Stimulated activated CD4-positive, alpha-beta T cell treated with anti-CD3 and anti-CD28 coated beads, Interleukin-2, amount 100 ng/mL, for 48 hours (primary cell): ENCODE measurements at places on chromosomes 4 and X.
A peak's percentile ranks its signal among the peaks of the same experiment; 100 is the strongest.

DNA sequence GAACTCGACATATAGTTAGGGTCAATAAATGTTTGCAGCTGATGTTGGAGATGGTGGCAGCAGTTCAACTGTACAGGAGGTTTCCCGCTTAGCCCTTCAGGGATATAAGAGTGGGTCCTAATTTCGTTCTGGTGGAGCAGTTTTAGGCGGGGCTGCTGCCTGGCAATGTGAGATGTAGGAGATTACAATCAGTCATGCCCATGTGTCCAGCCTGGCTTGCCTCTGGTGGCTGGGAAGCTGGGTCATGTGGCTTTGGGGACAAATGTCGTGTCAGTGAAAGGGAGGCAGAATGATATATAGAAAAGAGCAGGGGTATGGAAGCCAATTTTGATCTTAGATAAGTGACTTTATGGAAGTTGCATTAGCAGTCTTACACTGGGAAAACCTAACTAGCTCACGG, 129.4 kb downstream of the CLCN4 start:
- DNase-seq = no peak

DNA sequence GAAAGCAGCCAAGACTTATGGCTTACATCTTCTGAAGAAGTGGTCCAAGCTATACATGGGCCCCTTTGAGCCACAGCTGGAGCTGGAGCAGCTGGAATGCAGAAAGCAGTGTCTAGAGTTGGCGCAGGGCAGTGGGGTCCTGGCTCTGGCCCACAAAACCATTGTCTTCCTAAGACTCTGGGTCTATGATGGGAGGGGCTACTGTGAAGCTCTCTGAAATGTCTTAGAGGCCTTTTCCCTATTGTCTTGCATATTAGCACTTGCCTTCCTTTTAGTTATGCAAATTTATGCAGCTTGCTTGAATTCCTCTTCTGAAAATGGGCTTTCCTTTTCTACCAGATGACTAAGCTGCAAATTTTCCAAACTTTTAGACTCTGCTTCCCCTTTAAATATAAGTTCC, 15.3 kb downstream of the NPY1R start:
- no peak for DNase-seq

DNA sequence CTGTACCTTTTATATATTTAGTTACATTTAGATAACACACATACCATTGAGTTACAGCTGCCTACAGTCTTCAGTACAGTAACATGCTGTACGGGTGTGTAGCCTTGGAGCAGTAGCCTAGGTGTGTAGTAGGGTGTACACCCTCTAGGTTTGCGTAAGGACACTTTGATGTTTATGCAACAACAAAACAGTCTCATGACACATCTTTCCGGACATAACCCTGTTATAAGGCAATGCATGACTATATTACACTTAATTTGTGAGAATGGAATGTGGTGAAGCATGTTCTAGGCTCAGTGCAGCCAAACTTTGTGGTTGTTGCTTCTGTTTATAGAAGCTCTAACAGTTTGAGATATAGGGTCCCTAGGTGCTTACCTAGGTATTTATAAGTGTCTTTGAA, 65.4 kb downstream of the SPRY1 start:
- DNase-seq = no peak

GRCh38 chr4:185874516-185875230, 62.7 kb upstream of the SORBS2 start:
- no peak for DNase-seq

- no peak for DNase-seq
Observed at GRCh38 chr4:145034727-145035211, 63.2 kb downstream of the ANAPC10 start.

DNA sequence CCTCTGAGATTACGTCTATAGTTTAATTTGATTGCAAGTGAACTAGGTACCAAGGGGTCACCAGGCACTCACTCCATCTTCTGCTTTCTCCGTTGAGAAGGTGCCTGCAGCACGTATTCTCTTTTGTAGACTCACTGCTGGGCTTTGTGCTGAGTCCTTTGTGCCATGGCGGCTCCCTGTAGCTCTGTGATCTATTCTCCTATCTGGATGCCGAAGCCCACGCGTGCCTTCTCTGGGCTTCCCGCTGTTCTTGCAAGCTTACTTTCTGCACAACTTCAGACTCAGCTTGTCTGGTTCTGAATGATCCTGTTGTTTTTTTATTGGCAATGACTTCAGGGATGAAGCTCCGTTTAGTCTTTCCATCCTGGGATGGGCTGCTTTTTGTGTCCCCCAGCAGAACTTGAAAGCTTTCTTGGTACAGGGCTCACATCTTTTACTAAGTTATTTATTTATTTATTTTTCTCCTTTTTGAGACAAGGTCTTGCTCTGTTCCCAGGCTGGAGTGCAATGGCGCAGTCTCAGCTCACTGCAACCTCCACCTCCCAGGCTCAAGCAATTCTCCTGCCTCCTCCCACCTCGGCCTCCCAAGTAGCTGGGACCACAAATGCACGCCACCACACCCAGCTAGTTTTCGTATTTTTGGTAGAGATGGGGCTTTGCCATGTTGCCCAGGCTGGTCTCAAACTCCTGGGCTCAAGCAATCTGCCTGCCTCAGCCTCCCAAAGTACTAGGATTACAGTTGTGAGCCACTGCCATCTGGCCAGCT, 100.9 kb upstream of the NKX1-1 start:
- DNase-seq = no peak

DNA sequence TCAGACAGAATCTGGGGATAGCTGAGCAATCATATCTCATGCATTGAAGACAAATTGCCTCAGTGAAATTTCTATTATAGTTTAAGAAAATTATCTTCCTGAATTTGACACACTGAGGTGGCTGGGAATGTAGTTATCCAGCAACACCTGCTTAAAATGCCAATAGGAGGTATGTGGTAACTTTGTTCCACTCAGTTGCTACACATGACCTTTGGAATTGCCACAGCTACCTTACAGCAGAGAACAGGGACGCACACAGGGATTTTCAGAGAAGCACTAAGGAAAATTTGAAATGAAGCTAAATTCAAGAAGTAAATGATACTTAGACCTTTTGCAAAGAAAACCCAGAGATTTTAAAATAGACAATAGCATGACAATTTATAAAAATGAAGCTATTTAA, 264.6 kb downstream of the IL1RAPL1 start:
- no peak for DNase-seq

DNA sequence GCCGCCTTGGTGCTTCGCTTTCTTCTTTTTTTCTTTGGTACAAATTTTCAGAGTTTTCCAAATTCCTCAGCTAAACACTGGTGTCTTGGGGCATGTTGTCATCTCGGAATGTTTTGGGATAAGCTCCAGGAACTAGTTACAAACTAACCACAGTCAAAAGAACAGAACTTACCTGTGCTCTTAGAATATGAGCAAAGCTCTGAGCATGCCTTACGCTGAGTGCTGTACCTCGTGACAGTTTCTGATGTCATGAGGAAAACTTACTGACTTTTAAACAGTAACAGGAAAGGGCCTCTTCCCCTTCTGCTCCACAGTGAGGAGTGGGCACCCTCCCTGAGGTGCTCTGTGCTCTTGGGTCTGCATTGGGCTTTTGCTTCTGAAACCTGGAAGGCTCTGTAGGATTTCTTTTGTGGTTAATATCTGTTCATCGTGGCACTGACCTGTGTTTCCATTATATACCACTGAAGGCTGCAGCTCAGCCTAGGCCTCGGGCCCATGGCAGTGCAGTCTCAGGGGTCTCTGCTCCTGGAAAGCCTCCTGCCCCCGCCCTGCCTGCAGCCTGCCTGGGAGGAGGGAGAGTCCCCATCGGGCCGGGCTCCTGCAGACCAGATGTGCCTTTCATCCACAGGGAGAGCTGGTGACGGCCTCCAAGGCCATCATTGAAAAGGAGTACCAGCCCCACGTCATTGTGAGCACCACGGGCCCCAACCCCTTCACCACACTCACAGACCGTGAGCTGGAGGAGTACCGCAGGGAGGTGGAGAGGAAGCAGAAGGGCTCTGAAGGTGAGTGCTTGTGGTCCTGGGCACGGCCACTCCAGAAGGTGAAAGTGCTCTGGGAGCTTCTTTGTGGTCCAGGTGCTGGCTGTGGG, 48.7 kb downstream of the NOP14 start:
- DNase-seq = no peak

DNA sequence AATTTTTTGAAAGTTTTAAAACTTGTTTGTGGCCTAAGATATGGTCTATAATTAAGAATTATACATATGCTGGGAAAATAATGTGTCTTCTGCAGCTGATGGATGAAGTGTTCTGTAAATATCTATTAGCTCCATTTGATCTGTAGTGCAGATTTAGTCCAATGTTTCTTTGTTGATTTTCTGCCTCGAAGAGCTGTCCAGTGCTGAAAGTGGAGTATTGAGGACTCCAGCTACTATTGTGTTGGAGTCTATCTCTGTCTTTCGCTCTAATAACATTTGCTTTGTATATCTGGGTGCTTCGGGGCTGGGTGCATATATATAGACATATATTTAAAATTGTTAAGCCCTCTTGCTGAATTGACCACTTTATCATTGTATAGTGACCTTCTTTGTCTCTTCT, 2127.3 kb downstream of the PCDH7 start:
- DNase-seq = no peak

DNA sequence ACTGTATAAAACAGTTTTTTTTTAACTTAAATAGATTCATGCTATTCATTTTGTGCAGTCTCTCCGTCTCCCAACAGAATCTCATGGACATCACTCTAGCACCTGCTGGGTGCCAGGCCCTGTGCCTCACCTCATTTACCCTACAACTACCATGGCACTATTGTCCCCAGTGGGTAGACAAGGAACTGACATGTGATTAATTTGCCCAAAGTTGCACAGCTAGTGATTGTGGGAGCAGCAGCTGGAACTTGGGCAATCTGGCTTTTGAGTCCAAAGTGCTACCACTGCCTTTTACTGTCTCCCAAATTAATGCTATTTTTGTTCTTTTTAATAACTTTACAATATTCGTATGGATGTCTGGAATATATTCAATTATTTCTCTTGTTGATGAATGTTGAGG, 11.2 kb upstream of the PGRMC2 start:
- DNase-seq = no peak

DNA sequence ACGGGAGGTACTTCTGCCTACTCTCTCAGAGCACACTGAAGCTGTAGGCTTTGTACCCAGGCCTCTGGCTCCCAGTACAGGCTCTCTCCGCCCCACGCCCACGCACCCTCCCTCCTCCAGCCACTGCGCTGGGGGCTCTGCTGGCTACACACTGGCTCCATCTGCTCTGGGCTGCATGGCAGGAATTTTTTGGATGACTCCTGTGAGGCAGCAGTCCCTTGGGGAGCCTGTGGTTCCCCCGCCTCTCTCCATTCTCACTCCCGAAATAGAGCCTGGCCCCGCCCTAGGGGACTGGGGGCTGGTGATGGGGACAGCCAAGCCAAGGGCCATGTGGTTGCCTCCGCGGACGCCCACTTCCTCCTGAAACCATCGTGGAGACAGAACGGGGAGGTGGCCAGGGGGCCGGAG, 58.1 kb upstream of the ADRA2C start:
- no peak for DNase-seq

DNA sequence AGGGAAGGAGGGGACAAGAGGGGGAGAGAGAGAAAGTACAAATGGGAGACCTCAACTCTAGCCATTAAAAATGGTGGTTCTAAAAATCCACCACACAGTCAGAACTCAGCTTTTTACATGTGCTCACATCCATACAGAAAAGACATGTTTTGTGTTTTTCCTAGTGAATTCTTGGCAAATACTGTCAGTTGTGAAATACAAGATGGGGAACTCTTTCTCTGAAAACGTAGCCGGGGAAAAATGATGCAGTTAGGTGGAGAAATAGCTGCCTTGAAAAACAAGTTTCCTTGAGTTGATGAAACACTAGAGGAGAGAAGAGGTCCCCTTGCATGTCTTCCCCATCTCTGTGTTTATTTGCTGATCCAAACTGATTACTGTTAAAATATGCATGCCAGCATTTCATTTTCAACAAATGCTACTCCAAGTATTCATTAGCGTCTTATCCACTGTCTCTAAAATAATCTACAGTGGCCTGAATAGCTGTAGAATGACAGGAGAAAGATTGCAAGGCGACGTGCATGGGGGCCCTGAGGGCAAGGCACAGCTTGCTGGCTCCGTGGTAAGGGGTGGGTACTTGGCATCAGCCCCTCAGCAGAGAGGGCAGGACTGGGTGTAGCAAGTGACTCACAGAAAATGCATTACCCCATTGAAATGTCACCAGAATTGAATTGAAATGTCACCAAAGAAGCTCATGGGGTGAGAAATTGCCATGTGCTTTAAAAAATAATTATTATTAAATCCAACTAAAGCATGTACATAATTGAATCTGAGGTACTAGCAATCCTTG, 48.1 kb upstream of the TBL1X start:
- DNase-seq = no peak

- no peak for DNase-seq
Observed at GRCh38 chr4:174215057-174215456, 68.4 kb downstream of the FBXO8 start.

GRCh38 chr4:13243152-13243551, 241.0 kb downstream of the RAB28 start:
- no peak for DNase-seq

DNA sequence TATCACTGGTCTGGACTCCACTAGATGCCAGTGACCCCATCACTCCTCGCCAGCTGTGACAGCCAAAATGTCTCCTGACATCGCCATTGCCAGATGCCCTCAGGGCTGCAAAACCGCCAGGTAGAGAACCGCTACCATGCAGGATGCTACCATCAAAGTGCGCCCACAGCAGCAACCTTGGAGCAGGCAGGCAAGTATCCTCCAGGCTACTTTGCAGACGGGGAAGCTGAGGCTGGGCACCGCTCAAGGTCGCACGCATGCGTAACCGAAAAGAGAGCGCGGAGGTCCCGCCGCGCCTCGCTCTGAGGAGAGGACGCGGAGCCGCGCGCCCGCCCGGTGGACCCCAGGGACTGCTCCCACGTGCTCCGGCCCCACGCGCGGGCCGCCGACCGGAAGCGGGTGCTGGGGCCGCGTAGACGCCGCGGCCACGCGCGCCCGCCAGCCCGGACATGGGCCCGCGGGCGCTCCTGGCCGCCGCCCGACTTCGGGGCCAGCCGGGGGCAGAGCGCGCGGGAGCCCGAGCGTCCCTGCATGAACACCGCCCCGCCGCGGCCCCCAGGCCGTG, at the start of gene STS:
Gene STS (plus strand): TSS at position 300 of the 565 bp plus-strand sequence. CDS start 105,488 bp downstream, outside the sequence.
- peak; percentile 34 for DNase-seq

- no peak for DNase-seq
Observed at GRCh38 chr4:19309378-19309777, 942.3 kb upstream of the SLIT2 start.

DNA sequence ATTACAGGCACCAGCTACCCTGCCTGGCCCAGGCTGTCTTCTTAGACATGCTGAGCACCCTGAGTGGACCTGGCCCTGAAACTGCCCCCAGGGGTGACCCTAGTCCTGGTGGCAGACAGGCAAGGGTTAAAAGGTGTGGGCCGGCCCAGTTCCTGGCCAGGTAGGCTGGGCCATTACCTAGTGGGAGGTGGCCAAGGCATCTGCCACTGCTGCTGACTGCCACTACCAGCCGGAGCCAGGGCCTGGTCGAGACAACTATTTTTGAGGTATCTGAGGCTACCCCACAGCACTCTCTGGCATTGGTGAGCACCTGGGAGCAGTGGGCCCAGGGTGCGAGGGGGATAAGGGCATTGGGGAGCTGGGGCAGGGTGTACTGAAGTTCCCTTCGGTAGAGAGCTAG, at the start of gene CCDC120:
Gene CCDC120 (plus strand): TSS at position 206 of the 400 bp plus-strand sequence. CDS start 3,043 bp downstream, outside the sequence.
- no peak for DNase-seq
